ENCODE measurements at places on chromosomes 2 and 18. TPM values are rescaled to one million over a fixed set of nuclear protein-coding genes. Genes with fewer than 3 reads are reported as not detected.

The OTX1 gene
- total RNA-seq = not detected

The GPR45 gene
- not detected for total RNA-seq

The CYBRD1 gene
- 55.0 TPM for total RNA-seq

The PRKAG3 gene
- total RNA-seq = 0.12 TPM

The LRRC30 gene
- total RNA-seq = not detected

The CERKL gene
- not detected for total RNA-seq

The IGFBP2 gene
- total RNA-seq = 50.7 TPM

The ADAM23 gene
- 68.8 TPM for total RNA-seq

The CMPK2 gene
- 3.9 TPM for total RNA-seq

The CHRNA1 gene
- not detected for total RNA-seq

The HNMT gene
- total RNA-seq = 11.0 TPM

All from left ventricle myocardium superior (tissue), 1 donor.